Transverse colon (tissue), 4 donors: ENCODE measurements at places on chromosomes 3 and 15. TPM values are rescaled to one million over a fixed set of nuclear protein-coding genes. Genes with fewer than 3 reads are reported as not detected.

The FMN1 gene
- total RNA-seq = 102 TPM

The SPATA12 gene
- total RNA-seq = not detected

The FHIT gene
- total RNA-seq = 8.9 TPM

The PDE8A gene
- 188 TPM for total RNA-seq

The DNAH12 gene
- total RNA-seq = not detected

The GOLGA8G gene
- total RNA-seq = not detected

The ANKRD63 gene
- not detected for total RNA-seq

The HEMK1 gene
- 8.0 TPM for total RNA-seq

The STAC gene
- total RNA-seq = 3.5 TPM

The SUSD5 gene
- 0.32 TPM for total RNA-seq

The NSMCE3 gene
- 2.2 TPM for total RNA-seq

The ANKUB1 gene
- total RNA-seq = not detected

The CAV3 gene
- not detected for total RNA-seq

The TMIE gene
- not detected for total RNA-seq

The PCOLCE2 gene
- not detected for total RNA-seq

The CLEC3B gene
- total RNA-seq = 70.7 TPM

The IQCH gene
- 5.2 TPM for total RNA-seq

The ZPLD1 gene
- total RNA-seq = not detected

The SERINC4 gene
- total RNA-seq = not detected

The CCDC191 gene
- total RNA-seq = 5.7 TPM

The RCN2 gene
- total RNA-seq = 34.3 TPM

The ATP8B4 gene
- total RNA-seq = 6.2 TPM

The LRRC31 gene
- 67.6 TPM for total RNA-seq

The KBTBD13 gene
- total RNA-seq = not detected

The GOLGA8M gene
- total RNA-seq = 0.41 TPM

The KNG1 gene
- 1.6 TPM for total RNA-seq

The CCDC9B gene
- 27.5 TPM for total RNA-seq

The GABRB3 gene
- total RNA-seq = 1.9 TPM

The ESYT3 gene
- total RNA-seq = 0.60 TPM

The EFCAB12 gene
- total RNA-seq = not detected

The FSTL1 gene
- 106 TPM for total RNA-seq

The ZNF592 gene
- 28.6 TPM for total RNA-seq

The GHRL gene
- 8.2 TPM for total RNA-seq

The SPRED1 gene
- 26.5 TPM for total RNA-seq

The NOX5 gene
- total RNA-seq = not detected

The MOBP gene
- not detected for total RNA-seq

The SLC12A8 gene
- total RNA-seq = 10.5 TPM

The TUSC7 gene
- total RNA-seq = not detected

The GP9 gene
- total RNA-seq = not detected

The ACTC1 gene
- total RNA-seq = not detected

The PLD1 gene
- total RNA-seq = 52.1 TPM

The FBXO45 gene
- total RNA-seq = 8.6 TPM

The RASGRP1 gene
- 10.8 TPM for total RNA-seq

The CD86 gene
- 1.4 TPM for total RNA-seq

The KCTD6 gene
- 15.7 TPM for total RNA-seq

The LRRC2 gene
- 2.0 TPM for total RNA-seq

The KLHL40 gene
- not detected for total RNA-seq

The GXYLT2 gene
- total RNA-seq = 10.5 TPM

The PLCL2 gene
- total RNA-seq = 17.2 TPM

The TRPM1 gene
- not detected for total RNA-seq

The CFAP100 gene
- not detected for total RNA-seq

The POPDC2 gene
- total RNA-seq = 17.7 TPM

The SLC22A13 gene
- total RNA-seq = 0.68 TPM

The EHHADH gene
- 39.6 TPM for total RNA-seq

The BTBD1 gene
- 76.5 TPM for total RNA-seq

The ACKR2 gene
- 1.4 TPM for total RNA-seq

The SEMA6D gene
- total RNA-seq = 44.1 TPM
